NCI-H226 (cell line): ENCODE measurements at places on chromosomes 7 and 10.
A peak's percentile ranks its signal among the peaks of the same experiment; 100 is the strongest.

GRCh38 chr7:92698237-92698841 is 108.1 kb upstream of the FAM133B start:
- peak; percentile 94 for DNase-seq

- no peak for DNase-seq
Observed at GRCh38 chr10:42952931-42953683, 123.8 kb upstream of the RET start.

GRCh38 chr7:29490094-29490607 is 73.5 kb upstream of the PRR15 start:
- DNase-seq, result no peak

DNA sequence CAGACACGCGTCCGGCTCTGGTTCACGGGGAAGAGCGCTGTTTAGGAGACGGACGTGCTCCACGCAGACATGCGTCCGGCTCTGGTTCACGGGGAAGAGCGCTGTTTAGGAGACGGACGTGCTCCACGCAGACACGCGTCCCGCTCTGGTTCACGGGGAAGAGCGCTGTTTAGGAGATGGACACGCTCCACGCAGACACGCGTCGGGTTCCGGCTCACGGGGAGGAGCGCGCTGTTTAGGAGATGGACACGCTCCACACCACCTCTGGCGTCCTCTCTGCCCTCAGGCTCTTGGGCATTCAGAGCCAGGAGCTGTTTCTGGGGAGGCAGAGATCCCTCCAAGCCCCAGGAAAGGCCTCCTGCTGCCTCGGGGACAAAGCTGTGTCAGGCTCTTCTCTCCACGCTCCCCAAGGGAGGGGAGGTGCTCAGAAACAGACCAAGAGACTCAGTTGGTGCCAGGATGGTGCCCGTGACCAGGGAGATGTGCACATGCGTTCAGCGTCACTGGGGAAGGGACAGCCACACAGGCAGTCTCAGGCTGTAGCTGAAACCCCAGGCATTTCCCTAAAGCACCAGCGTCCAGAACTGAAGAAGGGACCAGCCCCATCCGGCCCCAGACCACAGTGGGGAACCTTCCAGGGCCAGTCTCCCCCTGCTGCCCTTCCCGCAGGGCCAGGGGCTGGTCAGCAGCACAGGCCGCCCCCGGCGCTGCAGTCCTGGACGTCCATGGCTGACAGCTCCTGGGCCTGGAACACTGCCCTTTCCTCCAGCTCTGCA is 175.6 kb downstream of the ELFN1 start:
- no peak for DNase-seq

GRCh38 chr7:105388356-105389087 is at the start of gene SRPK2:
TSS of gene SRPK2 (minus strand) at chr7:105388921.
- peak; percentile 61 for DNase-seq

- no peak for DNase-seq
Observed at GRCh38 chr7:156238366-156239133, 402.0 kb upstream of the RNF32 start.

DNA sequence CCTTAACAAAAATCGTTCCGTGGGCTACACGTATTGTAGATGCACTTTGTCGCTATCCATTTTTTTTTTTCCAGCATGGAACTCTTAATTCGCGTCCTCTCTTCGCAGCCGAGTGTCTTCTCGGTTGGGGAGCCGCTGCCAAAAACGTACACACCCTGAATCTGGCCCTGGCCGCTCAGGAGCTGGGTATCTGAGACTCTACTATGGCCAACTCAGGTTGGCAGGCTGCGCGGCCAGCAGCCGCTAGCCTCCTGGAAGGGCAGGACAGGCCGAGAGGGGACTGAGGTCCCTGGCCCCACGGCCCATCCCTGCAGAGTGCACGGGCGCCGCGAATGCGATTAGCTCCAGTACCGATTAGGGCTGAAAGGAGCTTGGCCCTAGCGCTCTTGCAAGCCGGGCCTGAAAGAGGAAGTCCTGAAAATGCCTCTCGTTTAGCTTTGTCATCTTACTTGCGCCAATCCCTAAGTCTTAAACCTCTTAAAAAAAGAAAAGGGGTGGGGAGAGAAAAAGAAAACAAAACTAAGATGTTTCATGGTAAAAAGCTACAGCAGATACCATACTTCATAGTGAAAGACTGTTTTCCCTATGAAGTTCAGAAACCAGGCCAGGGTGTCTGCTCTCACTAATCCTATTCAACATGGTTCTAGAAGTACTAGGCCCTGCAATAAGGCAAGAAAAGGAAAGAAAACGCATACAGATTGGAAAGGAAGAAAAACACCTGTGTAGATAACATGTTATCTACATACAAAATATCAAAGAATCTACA is 113.2 kb upstream of the RHEB start:
- DNase-seq, result no peak

- peak; percentile 91 for DNase-seq
Observed at GRCh38 chr7:40551685-40552576, 417.1 kb downstream of the SUGCT start.

DNA sequence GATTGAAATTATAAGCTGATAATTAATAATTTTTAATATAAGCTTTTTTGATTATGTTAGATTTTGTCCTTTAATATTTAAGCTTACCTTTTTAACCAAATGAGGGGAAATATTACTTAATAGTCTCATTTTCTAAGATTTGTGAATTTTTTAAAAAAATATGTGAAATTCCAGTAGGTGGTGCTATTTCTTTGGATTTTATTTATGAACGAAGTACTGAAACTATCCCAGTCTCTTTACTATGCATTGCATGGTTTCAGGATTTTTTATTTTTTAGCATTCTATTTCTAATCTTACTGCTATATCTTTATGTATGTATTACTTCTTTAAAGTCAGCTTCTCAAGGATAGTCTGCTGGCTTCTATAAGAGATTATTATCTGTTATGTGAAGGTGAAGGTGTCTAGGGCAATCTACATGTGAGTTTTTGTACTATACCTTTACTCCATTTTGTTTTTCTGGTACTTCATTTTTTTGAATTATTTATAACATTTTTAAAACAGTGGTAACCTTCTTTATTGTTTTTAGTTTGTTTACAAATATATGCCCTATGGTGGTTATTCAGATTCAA is 78.3 kb downstream of the ATRNL1 start:
- DNase-seq, result no peak

- DNase-seq, result peak; percentile 45
Observed at GRCh38 chr10:12181065-12181775, 14.5 kb downstream of the NUDT5 start.

DNA sequence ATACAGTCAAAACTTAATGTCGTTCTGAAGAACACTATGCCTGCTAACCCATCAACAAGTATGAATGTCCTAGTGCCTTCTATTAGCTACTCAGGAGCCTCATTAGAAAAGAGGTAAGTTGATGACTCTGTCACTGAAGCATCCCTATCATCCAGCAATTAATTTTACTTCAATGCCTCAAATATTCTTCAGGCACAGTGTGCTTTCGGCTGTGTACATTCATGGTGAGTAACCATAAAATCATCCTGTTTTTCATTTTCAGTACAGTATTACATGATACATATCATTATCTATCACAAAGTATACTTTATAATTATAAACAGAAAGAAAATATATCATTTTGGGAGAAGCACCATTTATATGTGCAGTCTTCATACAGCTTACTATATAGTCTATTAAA is 495.5 kb upstream of the ZWINT start:
- DNase-seq, result no peak

- no peak for DNase-seq
Observed at GRCh38 chr7:72753781-72754180, 74.2 kb downstream of the TYW1B start.

DNA sequence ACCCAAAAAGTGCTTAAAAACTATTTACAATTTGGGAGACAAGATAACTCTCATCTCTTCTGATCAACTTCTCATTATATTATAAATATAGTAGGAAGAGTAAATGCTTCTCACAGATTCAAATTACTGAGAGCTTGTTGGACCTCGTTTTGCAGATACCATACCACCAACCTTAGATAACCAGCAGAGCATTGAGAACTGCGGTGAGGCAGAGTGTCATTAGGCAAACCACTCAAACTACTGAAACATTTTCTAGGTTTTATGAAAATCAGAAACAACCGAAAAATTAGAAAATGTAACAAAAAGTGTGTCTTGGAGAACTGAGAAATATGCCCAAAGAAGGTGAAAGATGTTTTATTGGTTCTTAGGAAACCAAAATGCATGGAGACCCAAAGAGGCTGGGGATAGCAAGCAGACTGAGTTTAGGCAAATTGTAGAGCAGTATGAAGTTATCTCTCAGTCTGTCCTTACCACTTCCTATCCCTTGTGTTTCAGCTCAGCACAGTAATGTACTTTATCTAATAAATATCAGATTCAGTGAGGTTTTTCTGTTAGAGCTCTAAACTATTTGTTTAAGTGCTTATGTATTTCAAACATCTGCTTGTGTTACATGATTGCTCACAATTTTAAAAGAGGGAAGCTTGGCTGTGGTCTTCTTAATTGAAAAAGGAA is 77.9 kb downstream of the HECTD2 start:
- DNase-seq, result no peak

DNA sequence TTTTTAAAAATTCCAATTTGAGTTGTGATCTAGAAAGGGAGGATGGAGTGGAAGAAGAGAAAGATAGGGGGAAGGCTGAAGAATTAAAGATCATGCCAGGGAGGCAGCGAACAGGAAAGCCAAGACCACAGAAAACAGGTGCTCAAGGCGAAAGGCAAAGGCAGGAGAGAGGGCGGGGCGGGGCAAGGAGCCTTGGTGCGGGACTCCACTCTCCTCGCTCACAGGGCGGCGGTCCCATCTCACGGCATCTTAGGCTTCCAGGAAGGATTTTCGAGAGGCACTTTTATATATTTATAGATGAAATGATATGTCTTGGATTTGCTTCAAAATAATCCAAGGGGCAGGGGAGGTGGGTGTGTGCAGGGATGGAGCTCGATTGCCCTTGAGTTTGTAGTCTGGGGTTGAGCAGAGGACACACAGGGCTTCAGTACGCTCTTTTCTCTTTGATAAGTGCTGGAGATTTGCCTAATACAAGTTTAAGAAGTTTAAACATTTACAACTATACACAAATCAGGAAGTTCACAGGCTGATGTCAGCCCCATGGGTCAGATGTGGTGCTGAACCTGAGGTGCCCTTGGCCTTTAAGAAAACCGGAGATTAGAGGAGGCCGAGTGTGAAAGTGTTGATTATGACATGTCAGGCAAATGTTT is 161.1 kb downstream of the PRKAG2 start:
- DNase-seq, result no peak

DNA sequence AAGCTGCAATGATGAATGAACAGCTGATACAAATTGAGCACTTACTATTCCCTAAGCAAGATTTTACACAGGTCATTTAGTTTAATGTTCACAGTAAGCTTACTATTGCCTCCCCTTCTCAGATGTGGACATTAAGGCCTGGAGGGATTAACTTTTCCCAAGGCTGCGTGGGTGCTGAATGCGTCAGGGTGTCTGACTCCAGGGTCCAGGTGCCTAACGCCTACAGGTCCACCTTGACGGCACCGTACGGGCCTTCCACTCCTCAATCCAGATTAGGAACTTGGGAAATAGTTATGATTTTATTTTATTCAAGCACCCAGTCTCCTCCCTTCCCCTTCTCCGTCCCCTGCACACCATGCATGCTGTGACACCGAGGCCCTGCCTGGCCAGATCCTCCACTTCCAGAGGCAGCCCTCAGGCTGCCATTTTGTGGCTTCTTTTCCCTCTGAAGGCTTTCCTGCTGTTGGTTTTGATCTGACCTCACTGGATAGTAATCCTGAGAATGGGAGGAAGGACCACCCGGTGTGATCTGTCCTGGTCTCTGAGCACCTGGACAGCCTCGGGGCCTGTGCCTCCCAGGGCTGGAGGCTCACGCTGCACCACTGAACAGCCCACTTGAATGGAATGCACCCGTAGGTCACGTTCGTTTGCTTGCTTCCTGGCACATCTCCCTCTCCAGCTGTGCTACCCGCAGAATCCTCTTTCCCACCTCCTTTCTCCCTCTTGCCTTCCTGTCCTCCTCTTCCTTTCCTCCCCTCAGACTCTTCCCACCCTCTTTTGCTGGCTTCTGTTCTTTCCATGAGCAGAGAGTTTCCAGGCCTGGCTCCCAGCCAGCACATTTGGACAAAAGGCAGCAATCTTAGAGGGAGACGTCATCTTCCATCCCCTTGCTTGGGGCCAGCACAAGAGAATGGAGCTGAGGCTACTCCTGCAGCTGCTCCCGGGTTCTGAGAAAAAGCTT is 14.4 kb downstream of the DENND2A start:
- DNase-seq, result peak; percentile 100

GRCh38 chr10:63819753-63820329 is 298.6 kb downstream of the REEP3 start:
- DNase-seq, result peak; percentile 31

- no peak for DNase-seq
Observed at GRCh38 chr7:57203161-57203791, 71.0 kb upstream of the ZNF479 start.

DNA sequence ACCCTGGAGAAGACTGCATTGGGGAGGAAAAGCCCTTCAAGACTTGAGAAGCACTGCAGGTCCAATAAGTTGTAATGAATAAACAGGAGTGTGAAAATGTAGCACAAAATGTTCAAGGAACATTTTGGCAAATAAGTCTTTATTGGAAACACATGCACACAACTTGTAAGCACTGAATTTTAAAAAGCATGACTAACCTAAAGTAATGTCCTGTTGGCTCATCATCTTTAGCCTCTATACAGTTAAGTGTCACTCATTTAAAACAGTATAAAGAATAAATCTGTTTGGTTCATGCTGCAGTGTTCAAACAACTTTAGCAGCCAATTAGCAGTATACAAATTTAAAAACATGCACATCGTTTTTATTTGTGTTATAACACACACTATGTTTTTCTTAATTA is 108.6 kb downstream of the CDK6 start:
- DNase-seq, result no peak

GRCh38 chr7:23787272-23787671 is 77.3 kb downstream of the STK31 start:
- DNase-seq, result no peak

GRCh38 chr7:155349601-155350331 is 52.1 kb downstream of the INSIG1 start:
- no peak for DNase-seq

GRCh38 chr7:75033064-75033463 is 40.5 kb downstream of the RCC1L start:
- DNase-seq, result no peak

GRCh38 chr10:62992145-62992721 is 140.9 kb upstream of the NRBF2 start:
- DNase-seq, result no peak

GRCh38 chr10:53108317-53108934 is 335.8 kb upstream of the MBL2 start:
- no peak for DNase-seq

DNA sequence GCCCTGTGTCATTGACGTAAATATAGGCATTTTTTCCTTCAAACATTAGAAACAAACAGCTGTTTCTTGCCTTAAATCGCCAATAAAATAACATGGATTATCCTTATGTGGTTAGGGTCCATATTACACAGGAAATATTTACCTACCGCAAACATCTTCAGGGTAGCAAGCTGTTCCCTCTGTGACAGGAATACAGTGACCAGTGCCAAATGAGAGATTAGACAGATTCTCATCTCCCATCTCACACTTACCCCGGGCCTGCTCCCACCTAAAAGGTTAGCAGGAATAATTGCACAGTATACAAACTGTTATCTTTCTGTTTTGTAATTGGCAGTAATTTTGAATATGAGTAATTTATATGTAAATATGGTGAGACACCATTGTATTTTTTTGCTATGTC is 16.5 kb downstream of the MKI67 start:
- no peak for DNase-seq

GRCh38 chr10:73554721-73555120 is 36.4 kb downstream of the USP54 start:
- DNase-seq, result no peak

- no peak for DNase-seq
Observed at GRCh38 chr10:90378524-90379076, 479.2 kb downstream of the HTR7 start.

GRCh38 chr7:73822319-73823173 is 8.2 kb upstream of the CLDN4 start:
- peak; percentile 81 for DNase-seq
